ENCODE measurements at places on chromosomes 7 and 10.

- DNase-seq = no peak
Observed at GRCh38 chr10:101564490-101564991, 23.5 kb downstream of the POLL start.

- no peak for DNase-seq
Observed at GRCh38 chr10:94092848-94093247, 99.1 kb downstream of the PLCE1 start.

DNA sequence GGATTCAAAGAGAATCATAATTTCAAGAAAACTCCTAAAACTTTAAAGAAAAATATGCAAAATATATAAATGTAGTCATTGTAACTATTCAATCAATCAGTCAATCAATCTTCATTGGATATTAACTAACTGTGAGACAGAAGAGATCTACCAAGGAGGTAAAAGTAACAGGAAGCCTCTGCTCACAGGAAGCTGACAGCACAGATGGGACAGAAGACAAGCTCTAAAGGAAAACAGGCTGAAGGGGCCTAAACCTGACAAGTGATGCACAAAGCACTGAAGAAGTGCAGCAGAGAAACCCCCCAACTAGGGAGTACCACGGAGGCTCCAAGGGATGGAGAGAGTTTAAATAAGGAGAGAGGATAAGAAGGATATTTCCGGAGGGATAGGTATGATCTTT is 173.0 kb downstream of the SKAP2 start:
- DNase-seq = no peak

- DNase-seq = no peak
Observed at GRCh38 chr7:78299088-78299487, 500.5 kb downstream of the PHTF2 start.

- DNase-seq = peak; percentile 6
Observed at GRCh38 chr7:104328970-104329825, 795 bp downstream of the LHFPL3 start.

DNA sequence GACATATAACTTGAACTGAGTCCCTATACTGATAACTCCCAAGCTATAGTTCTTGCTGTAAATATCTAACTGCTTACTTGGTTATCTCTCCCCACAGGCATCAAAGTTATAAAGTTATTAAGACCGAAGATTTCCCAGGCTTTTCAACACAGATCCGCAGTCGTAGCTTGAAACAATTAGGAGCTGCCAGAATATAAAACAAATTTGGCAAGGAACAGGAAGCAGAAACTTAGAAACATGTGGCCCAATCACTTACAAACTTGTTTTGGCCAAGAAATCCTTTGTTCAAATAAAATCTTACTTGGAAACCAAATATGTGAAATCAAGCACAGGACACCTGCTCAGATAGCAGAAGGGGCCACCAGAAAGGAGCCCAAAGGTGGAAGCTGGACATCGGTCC is 9.0 kb downstream of the SLC16A12 start:
- no peak for DNase-seq

- DNase-seq = no peak
Observed at GRCh38 chr10:86068231-86069054, 298.2 kb downstream of the GRID1 start.

DNA sequence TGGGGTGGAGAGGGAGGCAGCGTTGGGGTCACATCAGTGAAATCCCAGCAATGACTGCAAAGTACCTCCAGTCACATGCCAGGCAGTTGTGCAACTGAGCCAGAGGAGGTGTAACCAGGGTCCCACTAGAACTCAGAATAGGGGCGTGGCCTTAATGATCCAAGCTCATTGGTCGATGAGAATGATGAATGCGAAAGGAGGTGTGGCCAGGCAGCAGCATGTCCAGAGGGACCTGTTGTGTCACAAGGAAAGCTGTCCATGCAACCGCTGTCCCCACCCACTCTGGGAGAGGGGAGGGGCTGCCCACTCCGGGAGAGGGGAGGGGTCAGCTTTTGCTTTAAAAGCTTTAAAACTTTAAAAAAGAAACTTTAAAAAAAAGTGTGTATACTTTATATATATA is 25.3 kb upstream of the MTPAP start:
- DNase-seq = no peak

- DNase-seq = no peak
Observed at GRCh38 chr10:132471125-132471451, 66.5 kb upstream of the INPP5A start.

DNA sequence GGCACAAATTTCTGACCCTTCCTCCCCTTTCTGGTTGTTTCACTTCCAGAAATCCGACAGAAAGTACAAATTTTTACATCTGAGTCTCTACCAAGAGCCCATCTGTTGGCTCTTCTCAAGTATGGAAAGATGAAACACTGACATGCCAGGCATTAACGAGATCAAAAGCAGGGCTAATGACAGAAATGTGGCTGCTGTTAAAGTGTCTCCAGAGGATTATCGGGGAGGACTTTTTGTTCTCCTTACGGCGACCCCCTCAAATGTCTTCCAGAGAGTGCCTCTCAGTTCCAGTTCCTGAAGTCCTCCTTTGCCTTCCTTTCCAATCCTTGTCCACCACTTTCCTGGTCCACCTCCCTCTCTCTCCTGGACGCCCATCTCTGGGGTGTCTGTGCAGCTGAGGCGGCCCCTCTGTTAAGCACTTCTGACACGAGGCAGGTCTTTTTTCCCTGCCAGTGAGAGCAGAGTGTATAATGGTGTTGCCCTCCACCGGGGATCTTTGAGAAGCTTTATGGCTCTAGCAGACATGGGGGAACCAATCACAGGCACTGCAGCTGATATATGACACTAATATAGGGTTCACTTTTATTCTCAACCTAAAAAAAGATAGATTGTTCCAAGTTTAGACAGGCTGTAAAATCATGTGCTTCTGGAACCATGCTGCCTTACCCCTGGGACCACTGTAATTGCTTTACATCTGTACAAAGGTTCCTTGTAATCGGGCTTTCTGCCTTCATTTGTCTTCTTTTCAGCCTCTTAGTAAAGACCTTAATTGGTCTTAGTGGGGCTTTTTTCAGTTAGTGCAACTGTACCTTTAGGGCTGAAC is 757.1 kb downstream of the AUTS2 start:
- DNase-seq = no peak

GRCh38 chr7:154916381-154916780 is 86.5 kb downstream of the PAXIP1 start:
- DNase-seq = peak; percentile 75

- no peak for DNase-seq
Observed at GRCh38 chr7:51310131-51310583, 6.5 kb downstream of the COBL start.
